Dermis lymphatic vessel endothelial cell (primary cell): ENCODE measurements at places on chromosomes 1 and 21. TPM values are rescaled to one million over a fixed set of nuclear protein-coding genes. Genes with fewer than 3 reads are reported as not detected.

LCE1F gene
- not detected in 2 replicates for total RNA-seq

REN gene
- 0.11 TPM in 1 of 2 replicates, not detected in the other for total RNA-seq

CNR2 gene
- not detected in 2 replicates for total RNA-seq

GIPC2 gene
- 39.4 and 41.4 TPM in 2 replicates for total RNA-seq

FBXO28 gene
- 83.3 and 98.5 TPM in 2 replicates for total RNA-seq

TBX15 gene
- 0.11 and 1.0 TPM in 2 replicates for total RNA-seq

C1orf50 gene
- total RNA-seq: 2.8 and 4.6 TPM in 2 replicates

LAPTM5 gene
- 34.4 and 54.1 TPM in 2 replicates for total RNA-seq

FOXD2 gene
- 0.11 and 0.26 TPM in 2 replicates for total RNA-seq

LCK gene
- 0.11 and 0.17 TPM in 2 replicates for total RNA-seq

PHGDH gene
- 0.95 and 4.2 TPM in 2 replicates for total RNA-seq

ZBTB7B gene
- 7.0 and 9.8 TPM in 2 replicates for total RNA-seq
